Progenitor cell of endocrine pancreas (in vitro differentiated cells): ENCODE measurements at places on chromosomes 7 and 10. TPM values are rescaled to one million over a fixed set of nuclear protein-coding genes. Genes with fewer than 3 reads are reported as not detected.
A peak's percentile ranks its signal among the peaks of the same experiment; 100 is the strongest.

Gene NDUFB8
- total RNA-seq, result 159 and 167 TPM in 2 replicates

Gene TMEM26
- total RNA-seq, result 0.24 and 0.87 TPM in 2 replicates

Gene SSC4D
- 7.4 and 10.7 TPM in 2 replicates for total RNA-seq

Gene CYP26C1
- 0.26 and 0.29 TPM in 2 replicates for total RNA-seq

Gene FBXO24
- total RNA-seq, result 0.41 and 1.2 TPM in 2 replicates

Gene CROT
- 18.1 and 20.9 TPM in 2 replicates for total RNA-seq

Gene CFAP58
- total RNA-seq, result 0.24 and 0.29 TPM in 2 replicates

DNA sequence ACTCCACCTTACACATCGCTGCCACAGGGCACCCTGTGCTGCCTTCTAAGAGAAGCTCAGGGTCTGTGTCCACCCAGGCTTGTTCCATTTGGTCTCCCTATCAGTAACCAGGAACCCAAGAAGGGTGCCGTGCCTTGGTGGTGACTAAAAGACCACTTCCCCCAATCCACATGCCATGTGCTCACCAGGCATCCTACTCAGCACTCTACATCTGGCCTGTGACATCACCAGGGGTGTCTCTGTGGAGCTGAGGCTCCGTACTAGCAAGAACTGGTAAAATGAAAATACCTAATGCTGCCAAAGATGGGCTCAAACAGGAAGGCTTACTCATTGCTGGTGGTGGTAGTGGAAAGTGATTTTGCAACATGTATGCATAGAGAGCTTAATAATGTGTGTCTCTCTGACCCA, 19.0 kb upstream of the C10orf71 start:
- no peaks in the 10 kb centered on the region for H3K36me3 ChIP-seq
- H3K27ac ChIP-seq, result no peak overlapping the region
- peaks cover 12% of the 10 kb centered on the region for H3K27me3 ChIP-seq
- H3K4me1 ChIP-seq, result no peaks in the 10 kb centered on the region

- no peak overlapping the region for H3K27ac ChIP-seq
- no peak for DNase-seq
- H3K4me1 ChIP-seq, result no peaks in the 10 kb centered on the region
- H3K4me3 ChIP-seq, result no peak overlapping the region
- H3K36me3 ChIP-seq, result no peaks in the 10 kb centered on the region
Observed at GRCh38 chr7:5580714-5581395, 157.2 kb upstream of the TNRC18 start.

DNA sequence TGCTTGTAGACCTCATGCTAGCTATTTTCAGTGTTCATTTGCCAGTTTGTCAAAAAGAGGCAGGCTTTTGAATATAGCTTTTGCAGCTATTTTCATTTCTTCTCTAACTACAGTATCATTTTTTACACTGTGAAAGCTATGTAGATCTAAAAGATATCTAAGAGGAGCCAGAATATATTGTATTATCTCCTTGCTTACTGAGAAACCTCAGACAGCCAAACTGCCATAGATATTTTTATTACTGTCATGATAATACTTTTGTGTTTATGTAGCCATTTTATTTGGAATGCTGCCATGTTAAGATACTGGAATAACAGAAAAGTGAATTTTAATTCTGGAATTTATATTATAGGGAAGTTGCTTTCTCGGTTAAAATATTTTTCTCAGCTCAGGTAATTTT, 37.2 kb downstream of the ANKIB1 start:
- DNase-seq, result no peak
- peaks cover 7% of the 10 kb centered on the region for H3K36me3 ChIP-seq
- H3K4me3 ChIP-seq, result no peak overlapping the region
- H3K4me1 ChIP-seq, result no peaks in the 10 kb centered on the region
- no peaks in the 10 kb centered on the region for H3K27me3 ChIP-seq

DNA sequence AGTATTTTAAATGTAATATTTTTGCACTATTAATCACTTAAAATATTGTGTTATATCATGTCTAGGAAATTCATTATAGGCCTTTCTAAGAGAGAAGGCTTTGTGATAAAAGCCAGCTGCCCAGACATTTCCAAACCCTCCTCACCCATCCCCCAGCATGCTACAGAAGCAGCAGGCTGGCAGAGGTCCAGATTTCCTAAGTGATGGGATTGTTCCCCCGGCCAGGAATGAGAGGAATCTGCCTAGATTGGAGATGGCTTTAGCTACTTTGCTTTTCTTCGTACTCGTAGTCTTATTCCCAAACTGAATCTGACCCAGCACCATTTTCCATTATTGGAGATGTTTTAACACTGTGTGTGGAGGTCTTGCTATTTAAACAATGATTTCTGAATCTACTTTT, 29.4 kb downstream of the CDK14 start:
- no peaks in the 10 kb centered on the region for H3K27me3 ChIP-seq
- peak overlapping the region; percentile 86 for H3K27ac ChIP-seq

- peaks cover 48% of the 10 kb centered on the region for H3K4me1 ChIP-seq
- no peaks in the 10 kb centered on the region for H3K36me3 ChIP-seq
- H3K4me3 ChIP-seq, result no peak overlapping the region
- DNase-seq, result no peak
- H3K27me3 ChIP-seq, result peaks cover 2% of the 10 kb centered on the region
Observed at GRCh38 chr7:29335188-29336083, 140.9 kb downstream of the CHN2 start.

DNA sequence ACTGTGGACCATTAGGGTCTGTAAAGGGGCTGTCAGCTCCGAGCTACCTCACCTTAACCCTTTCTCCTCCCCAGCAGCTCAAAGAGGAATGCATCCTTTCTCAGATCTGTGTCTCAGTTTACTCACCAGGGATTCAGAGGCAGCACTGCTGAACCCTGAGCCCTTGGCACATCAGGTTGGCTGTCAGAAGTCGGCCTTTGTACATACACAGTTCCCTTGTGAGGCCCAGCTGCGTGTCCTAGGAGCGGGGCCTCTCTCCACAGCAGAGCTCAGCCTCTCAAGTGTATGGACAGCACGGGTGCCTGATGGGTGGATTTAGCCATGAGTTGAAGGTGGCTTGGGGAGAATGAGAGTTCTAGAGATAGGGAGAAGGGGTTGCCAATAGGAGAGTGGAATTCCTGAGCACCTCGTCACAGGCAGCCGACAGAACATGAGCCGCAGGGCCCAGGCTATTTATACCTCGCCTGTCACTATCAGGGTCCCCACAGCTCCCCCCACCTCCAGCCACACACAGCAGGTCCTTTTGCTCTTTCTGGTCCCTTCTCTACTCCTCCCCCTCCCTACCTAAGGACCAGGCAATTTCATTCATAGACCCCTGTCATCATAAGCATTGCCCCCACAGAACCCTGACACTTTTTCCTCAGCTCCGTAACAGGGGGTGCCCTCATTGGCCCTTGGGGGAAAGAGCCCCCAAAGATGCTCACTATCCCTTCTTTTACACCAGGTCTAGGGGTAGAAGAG, 2.1 kb upstream of the FLNC start:
- H3K4me3 ChIP-seq, result no peak overlapping the region
- H3K27me3 ChIP-seq, result peaks cover 41% of the 10 kb centered on the region
- H3K27ac ChIP-seq, result peak overlapping the region; percentile 73
- H3K36me3 ChIP-seq, result no peaks in the 10 kb centered on the region

DNA sequence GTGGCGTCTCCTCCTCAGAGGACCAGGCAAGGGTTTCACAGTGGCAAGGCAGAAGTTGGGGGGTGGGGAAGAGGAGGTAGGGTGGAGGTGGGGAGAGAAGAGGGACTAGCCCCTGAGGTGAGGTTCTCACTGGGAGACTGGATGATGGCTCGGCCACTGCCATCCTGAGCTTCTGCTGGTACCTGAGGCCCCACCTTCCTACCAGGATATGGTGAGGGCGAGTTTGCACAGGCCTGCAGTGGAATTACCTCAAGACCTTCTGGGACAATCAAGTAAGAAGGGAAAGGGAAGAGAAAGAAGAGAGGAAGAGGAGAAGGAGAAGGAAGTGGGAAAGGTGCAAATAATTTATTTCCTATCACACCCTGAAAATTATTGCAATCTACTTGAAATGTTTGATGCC, 111.8 kb upstream of the GDF10 start:
- H3K36me3 ChIP-seq, result no peaks in the 10 kb centered on the region
- H3K4me3 ChIP-seq, result no peak overlapping the region
- peaks cover 3% of the 10 kb centered on the region for H3K27me3 ChIP-seq
- H3K27ac ChIP-seq, result no peak overlapping the region
- DNase-seq, result no peak
- no peaks in the 10 kb centered on the region for H3K4me1 ChIP-seq

GRCh38 chr10:36621346-36621745, 504.1 kb upstream of the ANKRD30A start:
- no peak overlapping the region for H3K4me3 ChIP-seq
- peaks cover 15% of the 10 kb centered on the region for H3K4me1 ChIP-seq
- no peak for DNase-seq
- H3K36me3 ChIP-seq, result peaks cover 1% of the 10 kb centered on the region

GRCh38 chr10:14820775-14821154, 17.1 kb downstream of the CDNF start:
- H3K4me1 ChIP-seq, result peaks cover 8% of the 10 kb centered on the region
- H3K36me3 ChIP-seq, result no peaks in the 10 kb centered on the region
- H3K27me3 ChIP-seq, result peaks cover 8% of the 10 kb centered on the region
- H3K4me3 ChIP-seq, result no peak overlapping the region

DNA sequence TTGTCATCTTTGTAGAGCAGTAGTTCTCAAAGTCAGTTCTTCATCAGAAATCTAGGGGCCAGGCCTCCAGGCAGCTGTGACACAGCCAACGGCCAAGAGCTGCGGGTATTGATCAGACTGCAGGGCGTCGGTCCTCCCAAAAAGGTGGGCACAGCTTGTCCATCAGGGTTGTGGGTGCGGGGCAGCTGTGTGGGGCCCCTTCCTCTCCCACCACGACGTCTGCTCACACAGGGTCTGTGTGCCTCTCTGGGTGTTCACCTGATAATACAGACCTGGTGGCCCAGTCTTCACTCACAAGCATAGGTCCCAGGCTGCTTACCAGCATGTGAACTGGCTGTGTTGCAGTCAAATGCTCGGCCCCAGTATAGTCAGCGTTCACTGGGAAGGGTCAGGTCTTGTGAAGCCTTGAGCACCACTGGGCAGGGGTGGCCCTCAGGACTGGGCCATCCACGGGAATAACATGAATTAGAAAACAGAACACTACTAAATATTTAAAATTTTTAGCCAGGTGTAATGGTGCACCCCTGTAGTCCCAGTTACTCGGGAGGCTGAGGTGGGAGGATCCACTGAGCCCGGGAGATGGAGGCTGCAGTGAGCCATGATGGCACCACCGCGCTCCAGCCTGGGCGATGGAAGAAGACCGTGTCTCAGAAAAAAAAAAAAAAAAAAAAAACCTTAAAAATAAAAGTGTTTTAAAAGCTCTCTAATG, 102.8 kb upstream of the DIP2C start:
- no peak for DNase-seq
- H3K4me1 ChIP-seq, result no peaks in the 10 kb centered on the region
- peaks cover 18% of the 10 kb centered on the region for H3K36me3 ChIP-seq
- H3K27ac ChIP-seq, result peak overlapping the region; percentile 83

DNA sequence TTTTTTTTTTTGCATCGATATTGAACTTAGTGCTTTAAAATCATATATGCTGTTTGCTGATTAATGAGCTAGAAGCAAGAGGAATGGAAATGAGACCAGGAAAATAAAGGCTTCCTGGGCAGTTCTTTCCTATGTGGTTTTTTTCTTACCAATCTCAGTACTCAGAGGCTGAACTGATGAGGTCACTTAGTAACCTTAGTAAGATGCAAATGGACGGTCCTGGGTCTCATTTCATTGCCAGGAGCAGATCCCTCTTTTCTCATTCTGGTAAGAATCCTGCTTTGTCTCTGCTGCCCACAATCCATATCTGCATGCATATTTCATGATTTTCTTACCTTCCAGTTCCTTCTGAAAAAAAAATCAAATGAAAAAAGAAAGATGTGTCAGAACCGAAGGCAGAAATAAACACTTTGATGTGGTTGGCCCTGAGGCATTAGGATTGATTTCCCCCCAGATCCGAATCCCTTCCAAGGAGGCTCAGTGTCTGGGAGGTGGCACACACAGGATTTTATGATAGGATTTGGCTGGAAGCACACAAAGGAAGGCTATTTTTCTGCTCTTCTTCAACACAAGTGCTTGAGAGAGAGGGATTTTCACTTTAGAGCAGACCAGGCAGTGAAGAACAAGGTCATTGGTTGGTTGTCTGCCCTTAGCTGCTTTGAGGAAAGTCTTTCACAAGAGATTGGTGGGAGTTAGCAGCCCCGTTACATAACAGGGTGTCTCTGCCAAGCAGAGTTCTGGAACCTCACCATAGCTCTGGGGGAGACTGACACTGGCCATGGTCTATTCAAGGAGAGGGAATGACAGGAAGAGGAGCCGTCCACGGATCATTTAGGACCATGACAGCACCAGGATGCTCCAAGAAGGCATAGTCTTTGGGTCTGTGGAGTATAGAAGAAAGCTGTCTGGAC, 150.0 kb downstream of the CAMK1D start:
- no peaks in the 10 kb centered on the region for H3K36me3 ChIP-seq
- DNase-seq, result no peak
- peaks cover 25% of the 10 kb centered on the region for H3K4me1 ChIP-seq
- no peaks in the 10 kb centered on the region for H3K27me3 ChIP-seq
- no peak overlapping the region for H3K27ac ChIP-seq

DNA sequence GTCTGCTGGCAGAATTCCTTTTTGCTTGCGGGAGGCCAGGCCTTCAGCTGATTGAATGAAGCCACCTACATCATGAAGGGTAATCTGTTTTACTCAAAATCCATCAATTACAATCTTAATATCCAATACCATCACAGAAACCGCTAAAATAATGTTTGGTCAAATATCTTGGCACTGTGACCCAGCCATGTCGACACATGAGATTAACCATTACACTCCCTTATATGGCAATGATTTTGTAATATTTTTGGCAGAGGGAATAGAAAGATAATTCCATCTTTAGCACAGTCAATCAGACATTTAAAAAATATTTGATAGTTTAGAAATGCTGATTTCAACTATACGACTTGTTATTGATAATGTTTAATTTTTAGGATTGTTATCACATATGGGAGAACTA, 36.5 kb upstream of the SLC39A12 start:
- H3K27me3 ChIP-seq, result peaks cover 2% of the 10 kb centered on the region
- peaks cover 1% of the 10 kb centered on the region for H3K36me3 ChIP-seq
- no peak for DNase-seq
- no peak overlapping the region for H3K4me3 ChIP-seq

- no peaks in the 10 kb centered on the region for H3K4me1 ChIP-seq
- peaks cover 30% of the 10 kb centered on the region for H3K27me3 ChIP-seq
- no peak overlapping the region for H3K27ac ChIP-seq
- DNase-seq, result no peak
- no peak overlapping the region for H3K4me3 ChIP-seq
Observed at GRCh38 chr7:42035210-42035609, 201.8 kb downstream of the GLI3 start.

GRCh38 chr10:69269761-69270160, 8.5 kb upstream of the HK1 start:
- peaks cover 20% of the 10 kb centered on the region for H3K27me3 ChIP-seq
- no peak overlapping the region for H3K4me3 ChIP-seq
- DNase-seq, result no peak
- no peaks in the 10 kb centered on the region for H3K4me1 ChIP-seq

GRCh38 chr7:28329661-28330363, 82.5 kb upstream of the CREB5 start:
- no peak for DNase-seq
- H3K4me3 ChIP-seq, result no peak overlapping the region
- no peaks in the 10 kb centered on the region for H3K36me3 ChIP-seq
- no peak overlapping the region for H3K27ac ChIP-seq
- H3K4me1 ChIP-seq, result no peaks in the 10 kb centered on the region
- peaks cover 6% of the 10 kb centered on the region for H3K27me3 ChIP-seq

- DNase-seq, result peak; percentile 77
- H3K27ac ChIP-seq, result no peak overlapping the region
- H3K4me1 ChIP-seq, result peaks cover 17% of the 10 kb centered on the region
- H3K4me3 ChIP-seq, result no peak overlapping the region
- H3K27me3 ChIP-seq, result peaks cover 76% of the 10 kb centered on the region
Observed at GRCh38 chr10:101050208-101051069, 11.3 kb upstream of the KAZALD1 start.

- H3K27ac ChIP-seq, result no peak overlapping the region
- peaks cover 12% of the 10 kb centered on the region for H3K36me3 ChIP-seq
- H3K4me1 ChIP-seq, result no peaks in the 10 kb centered on the region
- no peak overlapping the region for H3K4me3 ChIP-seq
Observed at GRCh38 chr7:45103958-45104843, 7.3 kb downstream of the TBRG4 start.
